ENCODE measurements at places on chromosomes 2 and 18.

DNA sequence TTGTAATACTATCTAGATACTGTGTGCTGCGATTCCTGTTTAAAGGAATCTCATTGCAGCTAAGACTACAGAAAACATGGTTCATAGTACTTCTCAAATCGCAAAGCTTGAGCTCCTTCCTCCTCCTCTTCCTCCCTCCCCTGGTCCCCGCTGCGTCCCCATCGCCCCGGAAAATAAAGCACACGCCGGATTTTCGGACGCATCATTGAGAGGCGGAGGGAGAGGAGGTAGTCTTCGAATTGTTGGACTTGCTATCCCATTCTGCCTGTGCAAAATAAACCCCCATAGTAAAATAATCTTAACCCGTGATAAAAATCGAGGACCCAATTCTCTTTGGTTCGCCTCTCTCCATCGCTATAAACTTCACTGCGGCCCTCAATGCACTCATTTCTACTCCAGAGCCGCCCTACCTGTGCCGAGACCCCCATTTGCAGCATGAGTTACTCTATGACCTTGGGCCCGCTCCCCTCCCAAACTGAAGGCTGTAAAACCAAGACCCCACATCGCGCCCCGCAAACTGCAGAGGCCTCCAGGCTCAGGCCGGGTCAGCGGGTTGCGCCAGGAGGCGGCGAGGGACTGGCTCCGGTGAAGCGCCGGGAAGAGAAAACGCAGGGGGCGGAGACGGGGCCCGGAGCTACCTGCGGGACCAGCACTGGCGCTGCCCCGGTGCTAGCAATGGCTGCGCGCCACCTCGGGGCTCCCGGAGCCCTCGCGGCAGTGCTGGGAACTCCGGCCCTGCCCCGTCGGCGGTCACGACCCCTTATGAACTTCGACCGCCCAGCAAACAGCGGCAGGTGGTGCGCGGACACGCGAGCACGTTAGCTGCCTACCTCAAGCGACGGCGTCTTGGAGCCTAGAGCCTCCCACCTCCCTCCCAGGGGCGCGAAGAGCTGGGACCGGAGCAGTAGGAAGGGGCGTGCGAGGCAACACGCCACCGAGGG is 649 bp downstream of the ESCO1 start:
- peak; percentile 44 for DNase-seq

DNA sequence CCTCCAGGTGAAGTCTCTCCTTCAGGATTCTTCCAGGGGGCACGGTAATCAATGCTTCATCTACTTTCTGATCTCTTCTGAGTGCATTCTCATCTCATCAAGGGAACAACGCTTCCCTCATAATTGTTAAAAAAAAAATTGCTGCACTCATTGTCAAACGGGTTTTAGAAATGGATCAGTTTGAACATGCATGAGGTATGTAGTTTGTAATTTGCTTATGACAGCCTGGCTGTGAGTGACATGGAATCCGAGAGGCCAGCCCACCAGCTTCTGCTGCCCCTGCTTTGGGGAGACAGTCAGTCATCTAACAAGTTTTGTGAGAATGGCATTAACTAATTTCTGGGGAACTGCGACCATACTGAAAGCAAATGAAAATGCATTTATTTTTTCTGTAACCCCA is 791.9 kb upstream of the SOX11 start:
- DNase-seq = no peak

- no peak for DNase-seq
These were observed 226.9 kb downstream of the PAX3 start for GRCh38 chr2:222071911-222072310.

- DNase-seq = no peak
These were observed 48.0 kb downstream of the ARHGAP28 start for GRCh38 chr18:6777509-6777908.

DNA sequence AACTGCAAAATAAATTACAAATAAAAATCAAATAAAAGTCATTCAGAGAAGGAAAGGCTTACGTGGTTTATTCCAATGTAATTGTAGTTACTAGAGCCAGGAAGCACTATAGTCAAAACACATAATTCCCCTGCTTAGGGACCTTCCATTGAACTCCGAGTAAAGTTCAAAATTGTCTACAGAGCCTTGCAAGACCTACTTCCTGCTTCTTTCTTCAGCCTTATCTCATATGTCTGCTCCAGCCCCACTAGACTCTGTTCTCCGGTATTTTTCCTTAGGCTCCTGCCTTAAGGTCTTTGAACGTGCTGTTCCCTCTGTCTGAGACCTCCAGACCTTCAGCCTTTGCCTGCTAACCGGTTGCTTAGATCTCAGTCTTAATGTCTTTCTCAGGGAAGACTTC is 104.3 kb downstream of the ARL6IP6 start:
- DNase-seq = no peak

GRCh38 chr2:196410008-196410407 is 229.5 kb upstream of the CCDC150 start:
- no peak for DNase-seq

DNA sequence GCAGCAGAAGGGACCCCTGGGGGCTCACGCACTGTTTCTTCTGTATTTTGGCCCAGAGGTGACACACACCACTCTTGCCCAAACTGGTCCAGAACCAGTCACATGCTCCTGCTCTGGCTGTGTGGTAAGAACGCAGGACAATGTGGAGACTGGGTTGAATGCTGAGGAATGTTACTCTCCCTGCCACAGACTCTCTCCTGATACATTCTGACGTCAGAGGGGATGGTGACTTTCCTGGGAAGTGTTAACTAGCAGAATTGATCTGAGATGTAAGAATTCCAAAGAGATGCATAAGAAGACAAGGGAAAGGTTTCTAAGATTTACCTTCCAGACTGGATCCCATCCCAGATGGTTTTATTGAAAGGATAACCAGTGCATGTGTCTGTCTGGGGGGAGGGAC is 100.8 kb downstream of the ASB1 start:
- no peak for DNase-seq

DNA sequence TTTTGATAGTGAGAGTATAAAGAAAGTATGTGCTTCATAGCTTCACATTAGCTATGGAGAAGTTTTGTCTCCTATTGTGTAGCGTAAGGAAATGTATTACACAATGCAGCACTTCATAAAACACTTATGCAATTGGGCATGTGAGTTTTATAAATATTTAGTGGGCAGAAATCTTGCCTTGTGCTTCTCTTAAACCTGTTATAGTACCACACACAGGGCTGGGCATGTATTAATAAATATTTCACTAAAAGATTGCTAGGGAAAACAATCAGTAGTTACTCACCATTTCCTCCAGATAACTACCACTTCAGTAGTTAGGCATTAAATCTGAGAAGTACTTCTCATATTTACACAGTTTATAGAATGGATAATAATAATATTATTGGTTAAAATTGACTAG is 1080.8 kb upstream of the PIK3C3 start:
- DNase-seq = no peak

DNA sequence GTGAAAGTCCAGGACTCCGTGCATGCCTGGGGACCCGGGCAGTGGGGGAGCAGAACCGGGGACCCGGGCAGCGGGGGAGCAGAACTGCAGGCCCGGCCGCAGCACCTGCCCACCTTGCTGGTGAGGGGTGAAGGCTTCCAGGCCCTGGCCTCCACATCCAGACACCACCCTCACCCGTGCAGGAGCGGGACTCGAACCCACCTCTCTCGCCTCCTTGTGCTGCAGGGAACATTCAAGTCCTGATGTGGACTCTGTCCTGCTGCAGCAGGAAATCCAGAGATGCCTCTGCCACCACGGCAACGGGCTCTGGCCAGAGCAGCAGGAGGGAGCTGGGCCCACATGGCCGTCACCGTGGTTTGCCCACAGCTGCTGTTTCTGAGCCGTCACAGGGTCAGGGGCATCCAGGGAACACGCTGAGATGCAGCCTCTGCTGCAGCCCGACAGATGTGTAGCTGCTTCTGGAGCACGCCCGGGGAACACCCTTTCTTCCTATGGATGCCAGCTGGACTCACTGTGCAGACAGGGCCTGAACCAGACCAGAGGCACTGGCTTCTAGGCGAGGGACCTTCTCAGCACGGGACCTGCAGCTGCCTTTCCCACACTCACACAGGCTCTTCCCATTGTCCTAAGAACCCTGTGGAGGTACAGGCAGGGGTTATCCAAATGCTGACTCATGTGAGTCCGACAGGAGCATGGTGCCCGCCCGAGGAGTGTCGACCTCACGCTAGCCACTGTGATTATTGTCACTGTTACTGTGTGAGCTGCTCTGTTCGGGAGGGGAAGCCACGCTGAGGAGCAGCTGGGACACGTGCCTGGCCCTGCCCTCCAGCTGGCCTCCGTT is 89.2 kb upstream of the CTDP1 start:
- DNase-seq = no peak

DNA sequence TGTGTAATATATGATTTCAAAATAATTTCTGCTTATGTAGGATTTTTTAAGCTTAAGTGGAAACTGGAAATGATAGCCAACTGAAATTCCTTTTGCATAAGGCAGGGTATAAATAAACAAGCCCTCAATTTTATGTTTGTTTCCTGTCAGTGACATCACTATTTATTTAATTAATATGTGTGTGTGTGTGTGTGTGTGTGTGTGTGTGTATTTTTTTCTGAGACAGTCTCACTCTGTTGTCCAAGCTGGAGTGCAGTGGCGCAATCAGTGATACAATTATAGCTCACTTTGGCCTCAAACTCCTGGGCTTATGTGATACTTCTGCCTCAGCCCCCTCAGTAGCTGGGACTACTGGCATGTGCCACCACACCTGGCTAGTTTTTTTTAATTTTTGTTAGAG is 29.3 kb upstream of the CYP20A1 start:
- DNase-seq = no peak

DNA sequence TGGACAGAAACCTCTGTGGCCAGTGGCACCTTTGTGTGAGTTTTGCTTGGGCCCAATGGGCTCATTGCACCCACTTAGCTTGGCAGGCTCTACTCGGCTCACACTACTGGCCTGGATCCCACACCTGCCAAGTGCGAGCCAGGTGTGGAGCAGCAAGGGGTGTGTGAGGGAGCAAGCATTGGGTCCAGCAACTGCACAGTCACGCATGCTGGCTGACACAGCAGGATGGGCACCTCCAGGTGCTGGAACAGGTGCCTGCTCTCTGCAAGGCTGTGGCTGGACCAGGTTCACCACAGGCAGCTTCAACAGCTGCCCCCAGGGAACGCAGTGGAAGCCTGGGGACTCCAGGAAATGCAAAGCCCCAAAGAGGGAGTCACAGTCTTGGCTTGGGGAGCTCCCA is 94.2 kb downstream of the DOK6 start:
- no peak for DNase-seq

DNA sequence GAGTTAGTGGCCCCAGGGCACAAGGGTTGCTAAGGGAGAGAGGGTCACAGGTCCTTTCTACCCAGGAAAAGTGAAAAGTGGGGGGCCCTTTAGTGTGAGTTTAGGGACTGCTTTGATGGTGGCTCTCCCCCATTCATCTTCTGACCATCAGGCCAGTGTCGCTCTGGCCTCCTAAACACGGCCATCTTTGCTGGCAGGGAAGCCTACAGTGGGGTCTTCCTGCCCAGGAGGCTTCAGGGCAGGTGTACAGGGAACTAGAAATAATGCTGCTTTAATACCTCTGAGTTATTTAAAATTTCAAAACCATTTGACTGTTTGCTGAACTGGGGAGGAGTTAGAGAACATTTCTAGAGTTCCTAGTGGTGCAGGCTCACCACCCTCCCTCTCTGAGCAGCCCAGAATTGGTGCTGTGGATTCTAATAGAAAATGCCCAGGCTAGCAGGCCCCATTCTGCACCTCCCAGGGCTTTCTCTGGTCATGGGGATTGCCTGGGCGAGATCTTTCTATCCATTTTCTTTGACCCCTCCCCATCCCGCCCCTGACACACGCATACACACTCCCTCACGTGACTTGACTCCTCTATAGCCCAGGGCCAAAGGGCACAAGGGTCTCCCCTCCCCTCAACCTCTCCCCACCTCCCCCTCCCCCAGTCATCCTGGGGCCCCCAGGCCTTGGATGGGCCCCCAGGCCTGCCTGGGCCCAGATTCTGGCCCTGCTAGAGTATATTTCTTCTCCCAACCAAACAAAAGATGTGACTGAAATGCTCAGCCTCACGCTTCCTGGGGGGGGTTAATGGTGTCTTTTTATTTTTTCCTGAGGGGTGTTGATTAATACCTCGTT is 3.1 kb downstream of the PKDCC start:
- no peak for DNase-seq

DNA sequence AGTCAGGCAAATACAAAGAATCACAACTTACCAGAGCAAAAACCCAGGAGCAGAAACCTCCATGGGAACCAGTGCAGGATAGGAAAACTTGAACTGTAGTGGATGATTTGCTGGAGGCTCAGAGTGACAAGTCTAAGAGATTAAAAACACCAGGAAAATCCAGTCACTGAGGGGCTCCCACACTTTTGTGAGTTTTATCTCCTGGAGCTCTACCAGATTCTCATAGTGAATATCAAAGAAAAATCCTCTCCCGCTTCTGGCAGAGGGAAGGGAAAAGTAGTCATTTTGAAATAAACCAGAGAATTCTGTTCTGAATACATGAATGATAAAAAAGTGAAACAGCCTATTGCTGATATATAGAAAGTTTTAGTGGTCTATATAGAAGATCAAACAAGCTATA is 23.1 kb downstream of the NABP1 start:
- no peak for DNase-seq

GRCh38 chr18:45456090-45457021 is 158.9 kb upstream of the SLC14A2 start:
- peak; percentile 84 for DNase-seq

DNA sequence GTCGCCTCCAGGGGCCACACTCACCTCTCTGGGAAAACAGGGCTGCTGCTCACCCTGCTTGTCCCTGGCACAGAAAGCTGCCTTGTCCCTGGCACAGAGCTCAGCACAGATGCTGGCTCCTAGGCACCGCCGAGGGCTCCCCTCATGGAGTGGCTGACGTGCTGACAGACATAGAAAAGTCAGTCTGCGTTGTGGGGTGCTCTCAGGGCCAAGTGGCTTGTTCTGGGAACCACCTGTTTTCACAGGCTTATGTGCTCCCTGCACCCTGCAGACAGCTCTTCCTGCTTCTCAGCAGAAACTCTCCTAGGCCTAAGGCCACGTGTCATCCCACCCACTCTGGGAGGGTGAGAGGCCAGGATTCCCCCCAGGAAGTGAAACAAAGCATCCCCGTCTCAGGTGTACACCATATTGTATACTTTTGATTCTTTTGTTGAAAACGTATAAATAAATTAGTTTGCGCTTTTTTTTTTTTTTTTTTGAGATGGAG is 84.7 kb upstream of the TMEM200C start:
- no peak for DNase-seq

All from B cell (primary cell).